ENCODE measurements at places on chromosomes 3 and 15.

- DNase-seq: no peak
Observed at GRCh38 chr3:188254520-188255070, 100.6 kb downstream of the LPP start.

- DNase-seq: peak; percentile 68
Observed at GRCh38 chr15:99925661-99926461, 192.6 kb upstream of the LYSMD4 start.

DNA sequence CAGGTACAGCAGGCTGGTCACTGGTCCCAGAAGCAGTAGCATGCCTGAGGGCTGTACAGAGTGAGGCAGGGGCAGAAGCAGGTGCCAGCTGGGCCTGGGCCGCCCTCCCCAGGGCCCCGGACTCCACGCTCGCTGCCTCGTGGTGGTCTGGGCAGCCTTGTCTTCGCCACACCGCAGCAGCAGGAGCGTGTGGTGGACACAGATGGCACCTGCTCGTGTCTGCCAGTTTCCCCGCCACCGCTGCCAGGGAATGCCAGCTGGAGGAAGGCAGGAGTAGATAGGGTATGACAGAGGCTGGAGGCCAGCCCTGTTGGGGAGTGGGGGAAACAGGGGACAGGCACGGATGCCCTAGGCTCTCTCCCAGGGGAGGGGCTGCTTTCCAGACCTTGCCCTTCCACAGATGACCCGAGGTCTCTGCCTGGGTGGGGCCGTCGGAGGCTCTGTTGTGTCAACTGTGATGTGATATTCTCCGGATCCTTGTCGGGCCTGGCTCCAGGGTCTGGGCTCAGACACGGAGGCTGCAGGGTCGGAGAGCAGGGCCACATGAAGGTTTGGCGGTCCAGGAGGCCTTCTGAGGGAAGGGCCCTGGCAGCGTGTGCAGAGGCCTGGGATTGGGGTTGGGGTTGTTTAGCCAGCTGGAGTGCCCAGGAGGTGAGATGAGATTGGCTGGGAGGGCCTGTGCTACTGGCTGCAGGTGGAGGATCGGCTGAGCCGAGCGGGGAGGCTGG lies 33.6 kb downstream of the GOLGA6L10 start:
- DNase-seq: no peak

GRCh38 chr3:14785207-14786155 lies 33.3 kb upstream of the FGD5 start:
- no peak for DNase-seq

Measured in T-helper 1 cell (primary cell).